ENCODE measurements at places on chromosomes 7 and 10. TPM values are rescaled to one million over a fixed set of nuclear protein-coding genes. Genes with fewer than 3 reads are reported as not detected.

The RASSF4 gene
- 0.55 TPM for total RNA-seq

The ALOX5 gene
- 39.8 TPM for total RNA-seq

The AOAH gene
- 78.5 TPM for total RNA-seq

The TRIM56 gene
- 47.2 TPM for total RNA-seq

The KLF14 gene
- not detected for total RNA-seq

The HIPK2 gene
- 33.5 TPM for total RNA-seq

The CALN1 gene
- total RNA-seq: 0.16 TPM

All from T-cell (primary cell).